NCI-H1930 (cell line): ENCODE measurements at places on chromosomes 1 and 21.

DNA sequence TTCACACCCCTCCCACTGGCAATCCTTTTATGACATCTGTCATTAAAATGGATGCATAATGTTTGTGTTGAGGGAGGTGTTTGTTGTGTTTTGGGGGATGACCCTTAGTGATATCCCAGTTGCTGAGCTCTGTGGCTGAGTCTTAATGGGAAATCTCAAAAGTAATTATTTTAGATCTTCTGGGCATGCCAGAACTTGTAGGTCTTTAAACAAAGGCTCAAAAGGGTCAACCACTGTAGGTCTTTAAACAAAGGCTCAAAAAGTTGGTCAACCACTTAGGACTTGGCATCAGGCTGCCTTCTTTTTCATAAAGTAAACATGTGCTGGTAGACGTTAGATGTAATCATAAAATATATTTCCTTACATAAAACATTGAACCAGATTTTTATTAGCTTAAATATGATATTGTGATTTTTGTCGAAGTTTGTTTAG, 78.0 kb downstream of the CDC14A start:
- DNase-seq, result no peak

DNA sequence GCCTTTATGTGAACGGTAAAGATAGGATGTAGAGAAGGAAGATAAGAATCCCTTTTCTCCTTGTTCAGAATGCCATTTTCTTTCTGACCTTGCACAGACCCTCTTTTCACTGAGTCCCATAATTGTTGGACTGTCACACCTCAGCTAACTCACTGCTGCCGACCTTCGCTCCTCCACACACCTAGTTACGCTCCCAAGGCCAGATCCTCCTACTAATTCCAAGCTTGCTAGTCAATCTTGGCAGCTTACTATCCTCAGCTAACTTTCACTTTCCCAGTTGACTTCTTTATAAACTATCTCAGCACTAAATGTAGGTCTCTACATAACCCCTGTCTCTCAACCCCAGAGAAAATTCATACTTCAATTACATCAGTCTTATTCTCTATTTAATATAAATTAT, 471.8 kb upstream of the PRMT6 start:
- no peak for DNase-seq

DNA sequence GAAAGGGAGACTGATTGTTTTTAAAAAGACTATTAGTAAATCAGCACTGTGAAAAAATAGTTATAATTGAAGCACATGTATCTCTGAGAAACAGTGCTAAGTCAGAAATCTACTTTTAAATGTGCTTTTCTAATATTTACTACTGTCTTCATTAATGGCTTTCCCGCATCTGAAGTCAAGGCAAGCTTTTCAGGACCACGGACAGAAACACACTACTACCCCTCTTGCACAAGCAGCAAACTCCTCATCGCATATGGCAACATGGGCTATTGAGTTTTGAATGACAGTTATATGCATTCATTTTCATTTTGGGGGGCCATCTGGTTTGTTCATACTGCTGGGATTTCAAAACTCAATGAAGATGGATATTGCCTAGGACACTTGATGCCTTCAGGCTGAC, 433.4 kb upstream of the CAMK1G start:
- DNase-seq, result no peak

DNA sequence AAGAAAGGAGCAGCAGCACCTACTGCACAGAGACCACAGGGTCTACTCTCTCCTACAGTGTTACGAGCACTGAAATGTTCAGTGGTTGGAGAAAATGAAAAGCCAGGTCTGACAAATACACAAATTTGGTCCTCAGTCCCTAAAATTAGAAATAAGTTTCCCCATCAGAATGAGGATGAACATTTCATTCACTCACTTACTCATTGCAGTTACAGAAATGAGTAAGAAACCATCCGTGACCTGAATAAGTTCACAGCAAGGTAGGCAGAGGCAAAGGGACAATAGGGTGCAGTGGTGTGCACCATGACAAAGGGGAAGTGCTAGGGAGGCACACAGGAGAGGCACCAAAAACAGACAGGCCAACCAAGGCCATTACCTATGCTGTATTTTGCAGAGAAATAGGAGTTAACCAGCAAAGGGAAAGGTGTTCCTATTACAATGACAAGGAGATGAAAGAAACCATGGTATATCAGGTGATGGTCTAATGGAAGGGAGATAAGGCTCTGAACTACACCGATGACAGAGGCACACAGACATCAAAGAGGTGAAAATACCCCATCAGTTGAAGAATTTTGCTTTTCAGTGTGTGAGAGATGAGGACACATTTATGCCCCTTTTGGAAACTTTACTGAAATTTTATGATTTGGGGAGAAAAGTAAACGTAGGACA, 29.4 kb downstream of the VAV3 start:
- DNase-seq, result no peak

GRCh38 chr1:161070761-161071160, 1.1 kb upstream of the ARHGAP30 start:
- no peak for DNase-seq

- no peak for DNase-seq
These were observed 48.1 kb upstream of the KCNA3 start for GRCh38 chr1:110722807-110723206.

DNA sequence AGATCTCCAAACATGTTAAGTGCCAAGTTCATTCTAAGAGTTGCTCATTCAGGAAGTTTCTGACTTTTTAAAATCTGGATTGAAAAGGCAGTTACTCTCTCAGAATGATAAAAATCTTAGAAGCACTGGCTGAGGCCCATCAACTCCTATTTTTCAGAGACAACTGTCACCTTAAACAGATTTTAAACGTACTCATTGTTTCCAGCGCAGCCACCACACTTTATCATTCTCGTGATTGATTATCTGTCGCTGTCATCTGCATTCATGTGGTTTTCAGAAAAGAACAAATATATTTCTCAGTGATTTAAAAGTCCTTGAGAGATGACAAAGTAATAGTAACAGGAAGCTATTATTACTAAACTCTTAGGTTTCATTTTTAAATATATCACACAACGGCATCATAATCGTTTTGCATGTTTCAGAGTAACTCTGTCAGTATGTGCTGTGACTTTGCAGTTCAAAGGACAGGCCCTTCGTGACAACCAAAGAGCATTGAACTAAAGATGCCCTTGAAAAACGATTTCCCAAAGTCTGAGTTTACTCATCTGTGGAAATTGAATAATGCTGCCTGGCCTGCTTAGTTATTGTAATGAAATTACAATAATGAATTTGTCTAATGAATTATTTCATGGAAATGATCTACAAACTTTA, 14.9 kb upstream of the KCNK1 start:
- DNase-seq, result no peak

GRCh38 chr1:101220906-101221305, 15.9 kb upstream of the S1PR1 start:
- no peak for DNase-seq

GRCh38 chr1:172533513-172534151, 682 bp downstream of the SUCO start:
- DNase-seq, result no peak
